AG04449 (cell line): ENCODE measurements at places on chromosomes 1 and 21.
A peak's percentile ranks its signal among the peaks of the same experiment; 100 is the strongest.

GRCh38 chr1:160731990-160732389 lies 7.1 kb upstream of the SLAMF7 start:
- DNase-seq: no peak

GRCh38 chr1:64171797-64172281 lies 31.6 kb upstream of the UBE2U start:
- peak; percentile 28 for DNase-seq

DNA sequence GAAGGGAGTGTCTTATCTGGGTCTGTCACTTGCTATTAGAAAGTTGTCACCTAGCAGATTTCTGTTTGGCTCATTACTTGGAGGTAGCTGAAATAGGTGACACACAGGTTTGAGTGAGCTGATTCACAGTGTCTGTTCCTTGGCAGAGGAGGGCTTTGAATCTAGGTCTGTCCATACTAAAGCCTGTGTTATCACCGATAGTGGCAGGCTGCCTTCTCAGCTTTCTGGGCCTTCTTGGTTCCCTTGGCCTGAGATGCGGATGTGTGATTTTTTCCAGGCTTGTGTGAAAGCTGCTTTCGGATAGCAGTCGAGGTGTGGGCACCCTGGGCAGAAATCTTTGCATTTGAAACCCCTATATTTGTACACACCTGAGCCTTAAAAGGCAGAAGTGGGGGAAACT lies 73.9 kb downstream of the ACTL8 start:
- no peak for DNase-seq

- DNase-seq: no peak
Measured at GRCh38 chr1:202010180-202011015, at the start of gene ELF3. TSS of gene ELF3 (plus strand) at chr1:202010587. CDS start at chr1:202011137, 550 bp downstream.

- DNase-seq: no peak
Measured at GRCh38 chr1:3472088-3472850, 17.8 kb downstream of the ARHGEF16 start.

- DNase-seq: no peak
Measured at GRCh38 chr1:206467915-206468314, 2.4 kb upstream of the IKBKE start.

GRCh38 chr1:85153149-85153891 lies 47.5 kb downstream of the SYDE2 start:
- no peak for DNase-seq
